Fibroblast of skin of back (primary cell): ENCODE measurements at places on chromosomes 2 and 18.
A peak's percentile ranks its signal among the peaks of the same experiment; 100 is the strongest.

- DNase-seq, result no peak
Observed at GRCh38 chr2:11430729-11431128, 35.2 kb downstream of the E2F6 start.

GRCh38 chr2:237791977-237792727 lies 6.4 kb upstream of the RBM44 start:
- peak; percentile 8 for DNase-seq

GRCh38 chr2:169961911-169962310 lies 134.7 kb downstream of the UBR3 start:
- peak; percentile 39 for DNase-seq

DNA sequence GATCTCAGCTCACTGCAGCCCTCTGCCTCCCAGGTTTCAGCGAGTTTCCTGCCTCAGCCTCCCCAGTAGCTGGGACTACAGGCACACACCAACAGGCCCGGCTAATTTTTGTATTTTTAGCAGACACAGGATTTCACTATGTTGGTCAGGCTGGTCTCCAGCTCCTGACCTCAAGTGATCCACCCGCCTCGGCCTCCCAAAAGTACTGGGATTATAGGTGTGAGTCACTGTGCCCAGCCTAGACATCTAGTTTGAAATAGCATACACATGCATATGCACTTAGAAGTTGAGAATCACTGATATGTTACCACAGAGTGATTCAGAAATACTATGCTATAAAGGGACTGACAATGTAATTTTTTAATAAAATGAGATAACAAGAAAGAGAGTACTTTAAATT lies 69.8 kb upstream of the CDKL4 start:
- DNase-seq, result peak; percentile 70

DNA sequence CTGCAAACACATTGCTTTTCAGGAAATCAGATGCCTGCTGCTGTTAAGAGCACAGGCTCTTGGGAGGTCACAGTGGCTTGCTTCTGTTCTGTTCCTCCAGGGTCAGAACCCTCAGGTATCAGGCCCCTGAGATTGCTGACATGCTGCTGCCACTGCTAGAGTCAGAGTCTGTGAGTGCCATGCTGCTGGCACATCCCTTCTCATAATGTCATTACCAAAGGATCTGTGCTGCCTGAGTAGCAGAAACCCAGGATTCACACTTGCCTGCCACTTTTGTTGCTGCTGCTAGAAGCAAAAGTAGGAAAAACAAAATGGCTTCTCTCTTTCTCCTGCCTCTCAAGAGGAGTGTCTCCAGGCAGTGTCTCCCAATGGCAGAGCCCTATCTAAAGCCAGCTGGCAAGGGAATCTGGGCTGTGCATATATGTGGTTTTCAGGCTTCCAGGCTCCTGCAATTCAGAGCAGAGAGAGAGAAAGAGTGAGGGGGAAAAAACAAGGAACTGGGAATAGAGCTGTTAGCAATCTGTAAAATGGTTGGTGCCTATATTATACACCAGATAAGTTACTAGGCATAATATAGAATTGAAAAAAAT lies 180.3 kb downstream of the MYCN start:
- no peak for DNase-seq

DNA sequence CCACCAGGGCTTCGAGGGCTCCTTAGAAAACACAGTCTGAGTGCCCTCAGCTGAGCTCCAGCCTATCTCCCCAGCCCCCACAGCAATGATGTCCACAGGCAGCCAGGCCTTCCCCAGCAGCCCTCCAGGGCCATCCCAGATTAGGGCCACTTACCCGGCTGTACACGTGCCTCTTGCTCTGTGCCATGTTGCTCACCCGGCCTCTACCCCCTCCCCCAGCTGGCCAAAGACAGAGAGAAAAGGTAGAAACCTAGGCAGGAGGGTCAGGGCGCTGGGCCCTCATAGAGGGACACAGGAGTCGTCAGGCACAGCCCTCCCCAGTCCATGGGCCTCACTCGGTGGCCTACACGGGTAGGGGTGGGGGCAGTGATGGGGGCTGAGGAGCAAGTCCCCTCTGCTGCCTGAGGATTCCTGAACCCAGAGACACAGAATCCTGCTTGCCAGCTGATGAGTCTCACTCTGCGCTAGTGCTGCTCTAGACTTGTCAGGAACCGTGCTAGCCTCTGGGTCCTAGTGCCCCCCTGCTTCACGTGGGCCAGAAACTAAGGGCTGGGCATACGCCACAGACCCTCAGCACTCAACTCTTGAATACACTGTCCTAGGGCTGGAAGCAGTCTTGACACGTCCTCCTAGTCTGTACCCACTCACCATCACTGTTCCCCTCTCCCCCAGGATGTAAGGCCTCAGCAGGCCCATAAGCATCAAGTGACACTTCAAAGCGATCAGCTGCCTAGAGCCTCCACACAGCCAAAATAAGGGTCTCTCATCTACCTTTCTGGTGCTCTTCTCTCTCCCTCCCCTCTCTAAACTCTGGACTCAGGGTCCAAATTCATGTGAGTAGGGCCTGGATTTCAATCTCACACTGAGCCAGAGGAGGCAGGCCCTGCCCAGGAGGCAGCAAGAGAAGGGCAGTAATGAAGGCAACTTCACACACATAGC lies at the start of gene DCTN1:
Gene DCTN1 (minus strand): TSS at position 461 of the 939 bp plus-strand sequence. CDS start 274 bp downstream, at position 187.
- DNase-seq, result peak; percentile 72

GRCh38 chr18:48011926-48012465 lies 81.5 kb upstream of the SMAD2 start:
- DNase-seq, result no peak

DNA sequence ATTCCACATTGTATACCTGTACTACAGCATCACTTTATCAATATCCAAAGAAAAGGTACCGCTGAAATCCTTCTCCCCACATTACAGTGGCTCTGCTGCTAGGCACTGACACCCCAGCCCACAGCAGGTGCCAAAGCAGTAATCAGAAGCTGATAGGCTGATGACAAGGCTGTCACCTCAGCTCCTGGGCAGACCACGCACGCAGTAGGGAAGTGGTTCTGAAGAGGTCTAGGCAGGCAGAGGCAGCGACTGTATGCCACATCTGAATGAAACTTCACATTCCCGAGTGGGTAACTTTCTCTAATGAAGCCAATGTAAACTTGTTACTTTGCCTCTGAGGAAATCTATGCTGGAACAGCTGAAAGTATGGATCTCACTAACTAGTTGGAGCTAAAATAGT lies 113.0 kb downstream of the MEP1B start:
- no peak for DNase-seq

DNA sequence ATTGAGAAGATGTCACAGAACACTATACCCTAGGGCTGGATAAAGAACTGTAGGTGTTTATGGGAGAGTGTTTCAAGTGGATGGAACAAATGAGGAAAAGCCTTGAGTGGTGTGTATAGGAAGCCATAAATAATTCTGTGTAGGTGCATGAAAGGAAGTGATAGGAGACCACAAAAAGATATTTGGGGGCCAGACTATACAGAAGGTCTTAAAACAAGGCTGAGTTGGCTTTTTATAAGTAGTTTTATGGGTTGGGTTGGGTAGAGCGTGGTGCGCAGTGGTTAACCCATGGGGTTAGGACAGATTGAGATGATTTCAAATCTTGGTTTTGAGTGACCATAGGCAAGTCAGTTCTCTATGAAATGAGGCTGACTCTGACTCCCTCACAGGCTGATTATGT lies 110.5 kb downstream of the PKP4 start:
- no peak for DNase-seq
